ENCODE measurements at places on chromosomes 3 and 15.

GRCh38 chr3:155494332-155494731 lies 200.8 kb upstream of the STRIT1 start:
- no peak for DNase-seq

- no peak for DNase-seq
Observed at GRCh38 chr3:52117537-52117936, 36.7 kb downstream of the POC1A start.

- no peak for DNase-seq
Observed at GRCh38 chr15:48437178-48437577, 105.9 kb downstream of the DUT start.

DNA sequence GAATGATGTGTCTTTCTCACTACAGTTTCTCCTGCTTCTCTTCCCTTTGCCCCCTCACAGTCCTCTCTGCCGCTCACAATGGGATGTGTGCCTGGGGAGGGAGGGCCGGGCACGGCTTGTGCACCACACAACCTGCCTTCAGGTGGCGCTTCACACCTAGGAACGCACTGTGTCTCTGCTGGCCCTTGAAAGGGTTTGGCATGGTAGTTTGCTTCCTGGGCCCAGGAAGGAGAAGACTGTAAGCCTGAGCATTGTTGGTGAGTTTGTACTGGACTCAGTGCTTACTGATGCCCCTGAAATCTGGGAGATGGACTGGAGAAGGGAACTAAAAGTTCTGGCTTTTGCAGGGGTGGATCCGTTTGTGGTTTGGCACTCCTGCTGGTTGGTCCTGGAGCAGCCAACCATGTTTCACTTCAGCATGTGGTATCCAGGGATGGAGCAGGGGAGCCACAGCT lies 9.2 kb downstream of the ALPK3 start:
- DNase-seq, result no peak

DNA sequence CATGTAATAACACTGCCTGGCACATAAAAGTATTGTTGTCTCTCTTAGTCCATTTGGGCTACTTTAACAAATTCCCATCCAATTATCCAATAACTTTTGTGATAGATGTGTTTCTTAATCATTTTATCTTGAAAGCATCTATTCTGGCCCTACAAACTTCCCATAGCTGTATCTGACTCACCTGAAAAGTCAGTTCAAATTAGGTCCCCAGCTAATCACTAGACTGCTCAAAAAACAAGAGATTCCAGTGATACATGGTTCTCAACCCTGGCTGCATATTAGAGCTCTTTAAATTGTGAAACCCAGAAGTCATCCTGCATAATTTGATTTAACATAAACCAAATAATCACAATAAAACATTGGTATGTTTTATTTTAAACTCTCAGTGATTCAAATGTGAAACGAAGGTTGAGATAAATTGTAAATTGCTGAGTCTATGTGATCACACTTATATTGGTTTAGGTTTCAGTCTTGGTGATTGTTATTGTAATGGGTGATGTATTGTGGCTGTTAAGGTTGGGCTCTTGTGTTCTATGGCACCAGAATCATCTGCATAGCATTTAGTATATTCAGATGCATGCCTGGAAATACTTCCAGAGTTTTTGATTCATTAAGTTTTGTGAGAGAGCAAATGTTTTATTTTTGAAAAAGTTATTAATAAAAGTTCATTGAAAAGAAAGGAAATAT lies 268.9 kb upstream of the KCNMB2 start:
- no peak for DNase-seq

DNA sequence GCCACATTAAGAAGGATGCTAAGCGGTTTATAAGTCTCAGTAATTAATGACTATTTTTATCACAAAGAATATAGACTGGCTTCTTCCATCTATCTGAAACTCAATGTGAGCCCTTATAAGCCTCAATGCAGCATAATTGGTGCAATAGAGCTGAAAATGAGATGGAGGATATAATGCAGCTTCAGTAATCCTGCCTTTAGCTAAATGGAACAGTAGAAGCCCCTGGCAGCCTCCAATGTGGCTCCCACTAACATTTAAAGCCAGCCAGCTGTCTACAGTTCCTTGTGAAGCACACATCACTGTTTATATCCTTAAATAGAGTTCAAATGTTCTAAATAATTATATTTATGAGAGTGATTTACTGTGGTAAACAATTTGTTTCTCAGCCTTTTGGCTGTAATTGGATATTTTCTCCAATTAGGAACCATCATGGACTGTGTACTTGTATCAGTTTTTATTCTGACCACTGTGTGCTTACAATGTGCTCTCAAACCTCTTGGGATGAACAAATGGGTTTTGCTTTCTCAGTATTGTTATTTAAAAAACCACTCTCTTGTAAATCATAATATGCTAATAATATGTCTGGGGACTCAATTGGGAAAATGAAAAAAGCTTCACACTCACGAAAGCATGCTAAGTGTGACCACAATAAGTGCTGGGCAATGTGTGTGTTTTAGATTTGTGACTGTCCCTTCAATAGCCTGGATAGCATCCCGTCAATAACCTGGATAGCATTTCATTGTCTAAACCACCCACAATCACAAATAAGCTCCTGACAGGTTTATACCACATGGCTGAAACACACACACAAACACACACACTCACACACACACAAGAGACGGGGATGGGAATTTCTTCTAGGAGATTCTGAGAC lies 366.6 kb downstream of the GBE1 start:
- no peak for DNase-seq

DNA sequence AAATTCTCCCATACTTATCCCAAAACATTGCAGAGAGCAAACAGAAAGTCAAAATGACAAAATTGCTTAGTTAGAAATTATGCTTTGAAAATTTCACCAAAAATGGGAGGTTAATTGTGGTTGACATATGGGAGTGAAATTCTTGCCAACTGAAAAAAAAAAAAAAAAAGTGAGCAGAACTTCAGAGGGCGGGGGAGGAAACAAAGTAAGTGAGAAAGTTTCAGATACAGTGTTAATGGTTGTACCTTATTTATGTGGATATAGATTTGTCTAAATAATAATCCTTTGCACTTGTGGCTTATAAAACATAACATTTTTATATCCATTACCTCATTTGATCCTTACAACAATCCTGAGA lies 91.5 kb upstream of the RAP2B start:
- no peak for DNase-seq

- DNase-seq, result no peak
Observed at GRCh38 chr15:31387479-31388118, 61.0 kb downstream of the KLF13 start.

GRCh38 chr3:179852142-179852905 lies 184.4 kb downstream of the PEX5L start:
- no peak for DNase-seq

- no peak for DNase-seq
Observed at GRCh38 chr3:69252631-69253030, 130.2 kb upstream of the LMOD3 start.

DNA sequence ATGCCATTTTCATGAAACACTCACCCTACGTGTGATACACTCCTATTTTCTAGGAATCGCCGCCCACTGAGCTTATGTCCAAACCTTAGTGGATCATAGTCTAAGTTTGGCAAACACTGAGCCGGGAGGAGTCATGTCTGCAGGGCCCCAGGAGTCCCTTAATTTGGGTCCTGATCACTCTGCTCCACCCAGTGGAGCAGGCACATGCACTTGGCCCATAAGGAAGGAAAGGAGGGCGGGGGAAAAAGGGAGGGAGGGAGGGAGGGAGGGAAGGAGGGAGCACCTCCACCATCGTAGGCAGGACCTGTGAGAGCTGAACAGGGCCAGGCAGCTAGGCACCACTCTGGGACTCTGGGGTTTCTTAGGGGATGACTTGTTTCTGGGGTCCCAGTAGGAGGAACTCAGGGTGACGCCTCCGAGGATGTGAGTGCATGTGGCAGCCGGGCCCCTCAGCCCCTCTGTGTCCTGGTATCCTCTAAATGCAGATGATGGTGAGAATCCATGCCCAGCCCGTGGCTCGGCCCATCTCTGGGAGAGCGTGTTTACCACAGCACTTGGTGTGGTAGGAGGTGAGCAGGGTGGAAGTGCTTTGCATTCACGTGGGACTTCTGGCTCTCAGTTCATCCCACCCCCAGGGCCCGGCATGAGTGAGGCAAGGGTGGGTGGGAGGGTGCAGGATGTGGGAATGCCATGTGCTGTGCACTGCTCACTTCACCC lies 109.4 kb downstream of the KLF13 start:
- DNase-seq, result no peak

DNA sequence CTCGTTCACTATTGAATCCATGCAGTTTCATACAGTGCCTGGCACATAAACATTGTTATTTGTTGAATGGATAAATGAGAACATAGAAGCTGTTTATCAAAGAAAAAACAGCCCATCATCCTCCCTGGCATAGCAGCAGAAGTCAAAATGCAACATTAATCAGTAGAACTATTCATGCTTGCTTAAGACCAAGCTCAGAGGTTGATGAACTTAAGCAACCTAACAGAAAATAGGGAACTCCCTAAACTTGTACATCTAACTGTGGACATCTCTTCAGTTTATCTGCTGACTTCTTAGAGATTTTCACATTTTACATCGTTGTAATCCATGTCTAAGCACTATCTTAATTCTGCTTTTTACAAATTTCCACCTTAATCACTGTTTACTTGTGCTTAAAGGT lies 29.2 kb downstream of the SENP8 start:
- no peak for DNase-seq

GRCh38 chr3:133938770-133939462 lies 43.2 kb upstream of the RAB6B start:
- DNase-seq, result no peak

- DNase-seq, result no peak
Observed at GRCh38 chr3:49745986-49746385, 22.2 kb upstream of the GMPPB start.

- no peak for DNase-seq
Observed at GRCh38 chr3:77191014-77191413, 151.1 kb downstream of the ROBO2 start.

DNA sequence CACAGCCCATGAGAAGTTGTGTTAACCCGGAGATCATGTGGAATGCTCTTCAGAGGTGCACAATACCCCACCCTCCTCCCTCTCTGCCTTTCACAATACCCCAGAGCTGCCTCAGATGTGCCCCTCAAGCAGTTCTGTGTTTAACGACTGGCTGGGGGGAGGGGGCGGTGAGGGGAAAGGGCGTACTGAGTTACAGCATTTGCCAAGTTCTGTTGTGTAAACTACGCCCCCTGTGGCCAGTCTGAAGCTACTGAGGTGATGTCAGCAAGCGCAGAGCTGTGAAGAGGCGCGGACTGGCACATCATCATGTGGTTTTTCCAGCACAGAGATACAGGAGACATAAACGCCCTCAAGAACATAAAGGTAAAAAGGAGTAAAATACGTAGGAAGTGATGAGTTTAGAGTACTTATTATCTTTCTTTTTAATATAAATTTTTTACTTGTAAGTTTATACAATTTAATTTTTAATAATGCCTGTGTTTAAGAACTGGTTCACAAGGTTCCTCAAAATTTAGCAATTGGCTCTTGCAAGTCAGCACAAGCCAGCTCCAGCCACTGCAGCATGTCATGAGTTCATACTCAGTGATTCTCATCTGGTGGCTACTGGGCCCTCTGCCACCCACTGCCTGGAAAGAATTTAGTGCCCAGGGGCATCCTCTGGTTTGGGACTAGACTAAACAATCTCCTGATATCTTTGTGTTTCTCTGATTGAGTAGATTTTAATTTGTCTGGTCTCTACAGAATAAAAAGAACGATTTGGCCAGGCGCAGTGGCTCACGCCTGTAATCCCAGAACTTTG lies 1.7 kb downstream of the EPB42 start:
- no peak for DNase-seq

DNA sequence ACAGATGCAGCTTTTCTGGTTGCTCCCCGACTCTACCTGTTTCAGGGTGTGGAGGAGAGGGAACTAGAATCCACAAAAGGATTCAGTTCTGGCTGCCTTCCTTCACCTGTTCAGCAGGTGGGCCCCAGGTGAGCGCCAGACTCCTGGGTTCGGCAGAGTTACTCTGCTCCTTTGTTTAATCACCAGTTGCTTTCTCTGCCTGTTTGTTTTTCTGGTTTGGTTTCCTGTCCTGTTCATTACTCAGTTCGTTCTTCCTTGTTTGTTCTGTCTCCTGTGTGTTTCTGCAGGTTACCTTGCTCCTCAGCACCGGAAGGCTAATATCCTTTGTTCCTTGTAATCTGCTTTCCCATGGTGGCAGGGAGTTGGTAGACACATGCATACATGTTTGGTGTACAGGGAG lies 508.5 kb upstream of the ATP11B start:
- no peak for DNase-seq

- DNase-seq, result no peak
Observed at GRCh38 chr3:150613709-150614480, 10.8 kb downstream of the SELENOT start.

- no peak for DNase-seq
Observed at GRCh38 chr3:170992854-170993253, 33.7 kb downstream of the SLC2A2 start.

GRCh38 chr3:151012753-151013152 lies 40.2 kb upstream of the CLRN1 start:
- no peak for DNase-seq
